Kasumi-1 (cell line): ENCODE measurements at places on chromosomes 1 and 21.
A peak's percentile ranks its signal among the peaks of the same experiment; 100 is the strongest.

GRCh38 chr1:228013131-228013934 is 6.5 kb downstream of the WNT3A start:
- DNase-seq: no peak

DNA sequence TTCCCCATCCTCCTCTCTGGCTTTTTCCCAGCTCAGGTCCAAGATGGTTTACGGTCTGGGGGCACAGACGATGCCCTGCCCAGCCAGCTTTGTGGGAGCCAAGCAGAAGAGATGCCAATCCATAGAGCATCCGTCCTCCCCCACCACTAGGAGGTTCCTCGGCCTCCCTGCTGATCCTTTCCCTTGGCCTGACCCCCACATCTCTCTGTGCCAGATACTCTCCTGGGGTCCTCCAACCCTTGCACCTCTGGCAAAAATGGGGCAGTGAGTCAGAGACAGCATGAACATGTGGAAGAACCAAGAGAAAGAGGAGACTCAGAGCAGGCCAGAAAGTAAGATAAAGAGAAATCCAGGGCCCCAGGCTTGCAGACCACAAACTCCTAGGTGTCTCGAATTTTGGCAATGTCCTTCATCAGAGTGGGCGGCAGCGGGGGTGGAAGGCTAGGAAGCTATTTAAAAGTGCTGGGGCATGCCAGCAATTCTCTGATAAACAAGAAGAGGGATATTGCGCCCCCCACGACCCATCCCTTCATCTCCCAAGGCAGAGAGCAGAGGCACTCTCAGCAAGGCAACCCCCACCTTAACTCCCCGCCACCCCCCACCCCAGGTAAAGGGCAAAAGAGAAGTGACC is 11.4 kb downstream of the BLACAT1 start:
- DNase-seq: no peak

- peak; percentile 89 for DNase-seq
Observed at GRCh38 chr1:156725683-156726280, 2.5 kb upstream of the METTL25B start.

GRCh38 chr1:11333631-11334030 is 60.6 kb downstream of the UBIAD1 start:
- DNase-seq: no peak

DNA sequence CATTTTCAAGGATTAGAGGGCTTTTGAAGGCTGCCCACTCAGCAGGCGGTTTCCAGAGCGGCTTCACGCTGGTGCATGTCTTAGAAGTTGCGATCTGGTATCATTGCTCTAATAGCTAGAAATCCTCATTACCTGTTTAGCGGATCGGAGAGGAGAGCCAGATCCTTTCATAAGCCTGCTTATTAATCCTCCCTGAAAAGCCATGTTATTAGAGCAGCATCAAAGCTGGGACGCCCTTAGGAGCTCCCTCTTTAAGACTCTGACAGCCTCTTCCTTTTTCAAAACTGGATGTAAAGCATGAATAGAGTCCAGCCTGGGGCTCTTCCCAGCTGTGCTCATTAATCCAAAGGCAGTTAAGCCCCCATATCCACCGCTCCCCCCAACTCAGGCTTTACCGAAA is 13.9 kb upstream of the CTSE start:
- DNase-seq: no peak

DNA sequence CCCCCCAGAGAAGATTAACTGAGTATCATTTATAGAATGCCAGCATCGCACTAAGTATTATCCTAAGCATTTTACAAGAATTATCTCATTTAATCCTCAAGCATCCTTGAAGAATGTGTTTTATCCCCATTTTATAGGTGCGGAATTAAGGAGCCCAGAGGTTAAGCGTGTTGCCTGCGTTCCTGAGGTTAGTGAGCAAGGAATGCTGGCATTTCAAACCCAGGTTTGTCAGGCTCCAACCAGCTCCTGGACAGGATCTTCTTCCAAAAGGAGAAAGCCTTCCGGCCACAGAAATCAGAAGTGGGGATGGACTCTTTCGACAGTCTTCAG is 82.3 kb downstream of the SSBP3 start:
- DNase-seq: no peak

GRCh38 chr1:236761397-236762132 is 33.5 kb upstream of the MTR start:
- no peak for DNase-seq

DNA sequence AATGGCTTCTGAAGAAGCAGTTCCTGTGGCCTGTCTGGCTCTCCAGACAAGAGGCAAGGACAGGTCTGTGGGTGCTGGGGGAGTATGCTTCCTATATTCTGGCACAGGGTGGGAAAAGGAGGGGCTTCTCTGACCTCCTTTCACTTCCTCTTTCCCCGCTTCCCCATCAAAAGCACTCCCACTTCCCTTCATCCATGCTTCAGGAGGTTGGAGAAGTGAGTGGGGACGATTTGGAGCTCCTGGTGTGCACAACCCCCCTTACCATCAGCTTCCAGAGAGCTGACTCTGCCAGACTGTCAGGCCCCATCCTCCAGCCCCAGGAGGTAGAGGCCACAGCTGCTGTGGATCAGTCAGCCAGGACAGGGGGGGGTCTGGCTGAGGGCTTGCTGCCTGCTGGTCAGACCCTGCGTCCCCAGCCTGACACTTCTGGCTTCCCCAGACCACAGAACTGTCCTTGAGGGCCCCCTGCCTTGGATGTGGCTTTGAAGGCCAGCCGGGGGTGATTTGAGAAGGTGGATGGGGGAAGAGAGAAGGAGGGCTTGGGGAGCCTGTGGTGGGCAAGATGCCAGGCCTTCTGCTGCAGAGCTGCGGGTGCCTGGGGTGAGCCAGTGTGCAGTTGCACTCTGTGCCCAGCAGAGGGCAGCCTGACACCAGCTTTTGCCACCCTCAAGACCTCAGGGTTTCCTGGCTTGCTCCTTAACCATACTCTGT is 21.5 kb upstream of the TMEM222 start:
- DNase-seq: peak; percentile 92

DNA sequence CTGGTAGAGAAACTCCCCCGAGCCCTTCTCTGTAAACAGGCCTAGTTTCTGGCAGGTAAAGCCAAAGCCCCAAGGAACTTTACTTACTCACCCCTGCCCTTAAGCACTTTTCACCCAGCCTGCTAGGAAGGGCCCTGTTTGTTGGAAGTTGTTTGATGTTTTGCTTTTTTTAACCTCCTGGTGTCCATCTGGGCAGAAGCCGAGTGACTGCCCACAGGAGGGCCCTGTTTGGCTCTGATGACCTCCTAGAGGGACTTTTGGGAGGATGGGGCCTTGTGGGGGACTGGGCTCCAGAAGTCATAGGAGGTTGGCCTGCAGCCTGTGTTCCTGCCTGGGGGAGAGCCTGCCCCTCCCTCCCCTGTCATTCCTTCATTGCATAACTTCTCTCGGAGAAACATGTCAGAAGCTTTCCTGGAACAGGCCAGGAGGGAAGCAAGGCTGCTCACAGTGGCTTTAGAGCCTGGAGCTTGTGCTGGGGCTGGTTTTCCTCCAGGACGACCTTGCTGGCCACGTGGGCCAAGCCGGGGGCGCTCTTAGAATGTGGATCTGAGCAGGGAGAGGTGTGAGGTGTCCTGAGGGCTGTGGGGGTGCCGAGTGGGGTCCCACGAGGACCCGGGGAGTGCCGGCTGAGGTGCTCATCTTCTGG is 33.9 kb downstream of the COQ8A start:
- no peak for DNase-seq

GRCh38 chr1:111576547-111576946 is 43.0 kb upstream of the RAP1A start:
- DNase-seq: no peak

- no peak for DNase-seq
Observed at GRCh38 chr1:35923791-35924221, 7.1 kb upstream of the AGO3 start.

GRCh38 chr1:201375169-201375568 is 2.3 kb downstream of the TNNT2 start:
- DNase-seq: no peak

DNA sequence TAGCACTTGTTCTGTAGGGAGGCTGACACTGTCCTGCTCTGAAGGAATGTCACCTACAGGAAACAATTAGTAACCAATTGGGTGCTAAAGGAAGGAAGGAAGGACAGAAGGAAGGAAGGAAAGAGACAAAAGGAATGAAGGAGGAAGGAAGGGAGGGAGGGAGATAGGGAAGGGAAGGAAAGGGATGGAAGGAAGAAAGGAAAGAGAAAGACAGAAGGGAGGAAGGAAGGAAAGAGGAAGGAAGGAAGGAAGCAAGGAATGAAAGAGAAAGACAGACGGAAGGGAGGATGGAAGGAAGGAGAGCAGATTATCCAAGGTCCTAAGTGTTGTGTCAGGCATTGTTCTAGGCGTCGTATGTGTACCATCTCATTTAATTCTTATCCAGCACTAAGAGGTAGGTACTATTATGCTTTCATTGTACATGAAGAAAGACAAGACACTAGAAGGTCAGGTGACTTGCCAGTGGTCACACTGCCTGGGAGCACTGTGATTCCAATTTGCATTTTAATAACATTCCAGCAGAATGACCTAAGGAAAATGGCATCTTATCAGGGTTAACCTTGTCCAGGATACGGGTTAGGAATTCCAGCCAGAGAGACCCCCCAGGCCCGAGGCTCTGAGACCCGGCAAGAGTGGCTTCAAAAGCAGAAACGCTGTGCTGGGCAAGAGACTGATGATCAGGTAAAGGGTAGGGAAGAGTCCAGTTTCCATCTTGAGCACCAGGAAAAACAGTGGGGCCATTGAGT is 29.6 kb downstream of the CLIC6 start:
- no peak for DNase-seq

- no peak for DNase-seq
Observed at GRCh38 chr1:47241114-47242113, 9.4 kb upstream of the TAL1 start.
